ENCODE measurements at places on chromosomes 2 and 18.

DNA sequence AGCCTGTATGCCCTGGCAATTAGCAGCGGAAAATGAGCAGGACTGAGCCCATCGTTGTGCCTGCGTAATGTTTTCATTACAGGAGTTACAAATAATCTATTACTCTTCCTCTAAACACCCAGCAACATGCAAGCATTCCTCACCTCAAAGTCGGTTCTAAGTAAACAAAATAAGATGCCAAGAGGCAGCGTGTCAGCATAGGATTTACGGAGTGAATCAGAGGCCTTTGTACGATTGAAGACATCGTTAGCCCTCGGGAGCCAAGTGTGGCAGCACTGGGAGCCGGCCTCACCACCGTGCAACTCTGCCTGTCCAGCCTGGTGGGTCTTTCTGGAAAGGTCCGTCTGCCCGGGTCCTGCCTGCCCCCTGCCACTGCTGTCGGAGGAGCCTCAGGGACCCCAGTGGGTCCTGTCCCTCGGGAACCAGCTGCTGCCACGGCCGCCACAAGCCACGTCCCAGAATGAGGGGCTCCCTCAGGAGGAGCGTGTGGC, 80.1 kb upstream of the CTDP1 start:
- no peak for DNase-seq

DNA sequence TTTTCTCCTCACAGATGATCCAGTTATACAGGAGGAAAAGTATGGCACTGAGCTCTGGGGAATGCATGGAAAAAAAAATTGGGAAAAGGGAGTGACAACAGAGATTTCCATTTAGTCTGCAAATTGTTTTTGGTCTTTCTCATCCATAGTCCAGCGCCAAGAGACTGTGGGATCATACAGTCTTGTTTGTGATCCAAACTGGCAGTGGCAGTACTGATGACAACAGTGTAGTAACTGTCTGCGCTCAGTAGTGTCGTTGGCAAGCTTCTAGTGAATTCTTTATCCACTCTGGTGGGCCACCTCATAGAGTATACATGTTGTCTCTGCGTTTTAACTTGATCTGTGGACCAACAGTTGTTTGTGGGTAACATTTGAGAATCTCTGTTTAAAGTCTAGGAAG, 37.9 kb downstream of the GALNT1 start:
- DNase-seq = no peak

GRCh38 chr18:22060361-22060760, 109.0 kb upstream of the GATA6 start:
- DNase-seq = no peak

DNA sequence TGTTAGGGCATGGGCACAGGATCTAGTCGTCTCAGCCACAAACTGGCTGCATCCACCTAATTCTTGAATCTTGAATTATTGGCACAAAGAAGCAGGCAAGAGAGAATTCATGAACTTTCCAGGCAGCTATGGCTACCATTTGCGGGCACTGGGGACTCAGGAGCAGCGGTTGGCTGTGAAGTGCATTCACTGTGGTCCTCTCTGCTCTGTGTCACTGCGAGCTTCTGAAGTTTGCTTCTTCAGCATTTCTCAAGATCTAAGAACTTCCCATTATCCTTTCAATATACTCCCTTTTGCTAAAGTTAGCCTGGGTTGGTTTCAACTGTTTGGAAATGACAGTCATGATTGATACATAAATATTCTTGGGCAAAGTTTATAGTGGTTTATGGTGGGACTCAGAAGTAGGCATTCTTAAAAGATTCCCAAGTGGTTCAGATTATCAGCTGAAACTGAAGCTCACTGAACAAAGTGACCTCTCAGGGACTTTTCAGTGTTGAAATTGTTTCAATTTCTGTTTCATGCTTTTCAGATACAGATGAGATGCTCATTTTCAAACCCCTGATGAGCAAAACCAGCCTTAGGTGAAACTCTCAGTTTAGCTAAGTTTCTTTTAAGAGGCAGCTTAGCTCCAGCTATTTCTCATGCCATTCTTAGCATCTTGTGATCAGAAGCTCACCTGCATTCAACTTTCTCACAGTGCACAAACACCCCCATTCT, 1258.3 kb upstream of the GYPC start:
- DNase-seq = no peak

All from stimulated activated CD8-positive, alpha-beta memory T cell treated with anti-CD3 and anti-CD28 coated beads, Interleukin-12 subunit alpha, Interleukin-12 subunit beta, amount 100 ng/mL, for 4 hours (primary cell).